Activated CD4-positive, alpha-beta T cell treated with anti-CD3 and anti-CD28 coated beads, Interleukin-2, Interleukin-6, amounts not matched to agents 100 ng/mL and 50 ng/mL, durations not matched to agents 16 hours and 8 hours (primary cell): ENCODE measurements at places on chromosomes 7 and 10.
A peak's percentile ranks its signal among the peaks of the same experiment; 100 is the strongest.

- DNase-seq: no peak
Measured at GRCh38 chr10:35005868-35006267, 84.3 kb downstream of the CUL2 start.

DNA sequence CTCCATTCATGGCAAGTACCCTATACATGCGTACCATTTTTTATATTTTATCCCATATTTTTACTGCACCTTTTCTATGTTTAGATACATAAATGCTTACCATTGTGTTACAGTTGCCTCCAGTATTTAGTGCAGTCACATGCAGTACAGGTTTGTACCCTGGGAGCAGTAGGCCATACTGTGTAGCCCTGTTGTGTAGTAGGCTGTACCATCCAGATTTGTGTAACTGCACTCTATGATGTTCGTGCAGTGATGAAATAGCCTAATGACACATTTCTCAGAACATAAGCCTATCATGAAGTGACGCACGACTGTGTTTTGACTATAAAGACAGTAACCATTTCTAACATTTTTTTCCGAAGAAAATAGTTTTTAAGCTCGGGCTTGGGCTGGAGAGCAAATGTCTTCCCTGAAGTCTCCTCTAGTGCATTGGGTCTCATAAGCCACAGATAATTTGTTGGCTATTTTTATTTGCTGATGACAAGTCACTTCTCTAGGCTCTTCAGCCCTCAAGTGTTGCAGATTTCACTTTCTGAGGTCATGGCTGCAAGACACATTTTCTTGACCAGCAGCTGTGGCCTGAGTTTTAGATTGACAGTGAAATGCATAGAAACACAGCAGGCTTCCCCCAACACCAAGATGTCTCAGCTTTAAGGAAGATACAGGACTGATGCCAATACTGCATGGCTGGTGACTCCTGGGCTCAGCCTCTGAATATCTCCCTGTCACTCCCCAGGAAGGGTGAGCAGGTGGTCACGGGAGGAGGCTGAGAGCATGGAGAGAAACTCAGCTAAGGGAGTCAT, 26.9 kb downstream of the EPDR1 start:
- no peak for DNase-seq

DNA sequence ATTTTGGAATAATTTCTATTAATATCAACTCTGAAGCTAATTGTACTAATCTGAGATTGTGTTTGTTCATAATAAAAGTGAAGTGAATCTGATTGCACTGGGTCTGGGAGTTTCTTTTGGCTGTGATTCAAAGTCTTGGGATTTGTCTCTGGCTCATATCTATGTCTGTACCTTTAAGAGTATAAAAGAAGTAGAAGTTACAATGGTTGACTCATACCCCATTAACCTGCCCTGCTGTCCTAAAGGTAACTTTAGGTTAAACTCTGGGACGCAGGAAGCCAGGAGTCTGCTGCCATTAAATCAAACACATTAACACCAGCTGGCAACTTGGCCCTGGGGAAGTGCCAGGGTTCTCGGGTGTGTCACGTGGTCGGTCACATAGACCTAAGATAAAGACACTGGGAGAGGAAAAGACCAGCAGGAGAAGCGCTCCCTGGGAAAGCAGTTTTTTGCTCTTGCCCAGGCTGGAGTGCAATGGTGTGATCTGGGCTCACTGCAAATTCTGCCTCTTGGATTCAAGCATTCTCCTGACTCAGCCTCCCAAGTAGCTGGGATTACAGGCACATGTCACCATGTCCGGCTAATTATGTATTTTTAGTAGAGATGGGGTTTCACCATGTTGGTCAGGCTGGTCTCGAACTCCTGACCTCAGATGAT, 17.8 kb downstream of the SCD start:
- no peak for DNase-seq

DNA sequence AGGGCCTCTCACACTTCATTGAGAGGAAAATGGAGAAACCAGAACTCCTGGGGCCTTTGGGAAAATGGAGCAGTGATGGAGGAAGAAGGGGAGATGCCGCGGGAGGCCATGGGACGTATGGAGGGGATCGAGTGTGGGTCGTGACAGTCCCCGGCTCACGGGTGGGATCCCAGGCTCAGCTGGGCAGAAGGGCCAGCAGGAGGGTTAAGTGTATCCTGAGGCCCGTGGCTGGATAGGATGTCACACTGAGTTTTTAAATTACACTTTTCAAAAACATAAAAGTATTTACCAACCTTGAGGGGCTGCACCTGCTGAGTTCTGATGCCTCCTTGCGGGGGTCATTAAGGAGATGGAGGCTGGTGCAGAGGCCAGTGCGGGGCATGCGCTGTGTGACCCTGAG, 28.0 kb upstream of the PSMG3 start:
- DNase-seq: no peak

- peak; percentile 43 for DNase-seq
Measured at GRCh38 chr7:76364198-76364584, 5.4 kb upstream of the YWHAG start.

DNA sequence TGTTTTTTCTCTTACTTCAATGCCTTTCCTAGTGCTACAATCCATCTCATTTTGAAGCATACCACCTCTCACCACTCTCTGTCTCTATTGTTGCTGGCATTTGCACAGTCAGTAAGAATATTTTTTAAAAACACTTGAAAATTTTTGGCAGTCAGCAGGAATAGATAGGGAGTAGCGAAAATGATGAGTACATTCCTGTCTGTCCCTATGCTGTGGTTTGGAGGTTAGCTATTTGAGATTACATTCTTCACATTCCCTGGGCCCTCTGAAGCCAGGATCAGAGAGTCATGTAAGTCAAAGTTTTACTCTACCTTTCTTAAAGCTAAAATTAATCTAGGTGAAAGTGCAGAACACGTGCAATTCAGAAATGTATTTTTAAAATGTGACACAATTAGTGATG, 53.0 kb upstream of the MAGI2 start:
- DNase-seq: no peak
